Tibial nerve (tissue), 4 donors: ENCODE measurements at places on chromosomes 4 and X.
A peak's percentile ranks its signal among the peaks of the same experiment; 100 is the strongest.

DNA sequence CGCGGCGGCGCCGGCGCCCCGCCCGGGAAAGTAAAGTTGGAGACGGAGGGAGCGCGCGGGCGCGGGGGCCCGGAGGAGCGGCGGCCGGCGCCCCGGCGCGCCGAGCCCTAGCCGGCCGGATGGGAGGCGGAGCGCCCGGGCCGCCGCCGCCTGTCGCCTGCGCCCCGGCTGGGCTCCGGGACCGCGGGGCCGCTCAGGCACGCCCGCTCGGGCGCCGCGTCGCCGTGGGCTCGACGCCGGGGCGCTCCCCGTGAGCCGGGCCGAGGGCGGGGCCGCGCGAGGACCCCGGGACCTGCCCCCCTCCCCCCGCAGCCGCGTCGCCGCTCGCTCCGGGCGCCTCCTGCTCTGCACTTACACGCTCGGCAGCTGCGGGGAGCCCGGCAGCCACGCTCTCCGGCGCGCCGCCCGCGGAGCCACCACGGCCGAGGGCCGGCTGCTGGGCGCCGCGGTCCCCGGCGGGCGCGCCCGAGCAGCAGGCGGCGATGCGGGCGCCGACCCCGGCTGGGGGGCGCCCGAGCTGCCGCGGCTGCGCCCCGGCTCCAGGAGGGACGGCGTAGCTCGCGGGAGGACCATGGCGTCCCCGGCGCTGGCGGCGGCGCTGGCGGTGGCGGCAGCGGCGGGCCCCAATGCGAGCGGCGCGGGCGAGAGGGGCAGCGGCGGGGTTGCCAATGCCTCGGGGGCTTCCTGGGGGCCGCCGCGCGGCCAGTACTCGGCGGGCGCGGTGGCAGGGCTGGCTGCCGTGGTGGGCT lies at the start of gene ADRA2C:
Gene ADRA2C (plus strand): TSS at position 350 of the 749 bp plus-strand sequence. CDS start 222 bp downstream, at position 572.
- DNase-seq: no peak

DNA sequence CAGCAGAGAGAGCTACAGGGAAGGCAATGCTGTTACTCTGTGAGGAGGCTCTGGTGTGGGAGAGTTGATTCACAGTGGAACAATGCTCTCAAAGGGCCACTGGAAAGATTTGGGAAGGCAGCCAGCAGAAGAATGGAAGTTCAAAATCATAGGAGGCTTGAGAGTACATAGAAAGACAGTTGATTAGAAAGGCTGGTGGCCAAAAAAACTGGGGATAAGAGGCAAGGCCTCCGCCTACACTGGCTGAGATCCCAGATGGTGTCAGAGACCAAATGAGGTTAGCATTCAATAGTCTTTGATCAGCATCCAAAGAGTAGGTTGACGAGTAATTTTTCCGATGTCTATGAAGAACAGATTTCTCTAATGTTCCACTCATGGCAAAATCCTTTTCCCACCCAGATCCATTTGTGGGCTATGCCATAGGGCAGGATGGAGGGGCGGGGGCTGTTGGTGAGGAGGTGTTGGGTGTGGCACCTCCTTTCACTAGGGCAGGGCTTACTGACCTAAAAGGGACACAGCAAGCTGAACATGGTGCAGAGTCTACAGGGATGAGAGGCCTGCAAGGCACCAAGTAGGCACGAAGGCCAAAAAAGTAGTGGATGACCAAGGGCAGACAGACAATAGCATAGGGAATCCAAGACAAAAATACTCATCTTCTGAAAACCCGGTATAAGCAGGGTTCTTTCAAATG lies 15.1 kb downstream of the TEC start:
- DNase-seq: no peak

- DNase-seq: no peak
These were observed 106.8 kb downstream of the ATG4A start for GRCh38 chrX:108198420-108198819.

- DNase-seq: no peak
These were observed 10.9 kb downstream of the NFKB1 start for GRCh38 chr4:102511830-102512605.

GRCh38 chrX:129576539-129576938 lies 36.5 kb downstream of the OCRL start:
- no peak for DNase-seq

DNA sequence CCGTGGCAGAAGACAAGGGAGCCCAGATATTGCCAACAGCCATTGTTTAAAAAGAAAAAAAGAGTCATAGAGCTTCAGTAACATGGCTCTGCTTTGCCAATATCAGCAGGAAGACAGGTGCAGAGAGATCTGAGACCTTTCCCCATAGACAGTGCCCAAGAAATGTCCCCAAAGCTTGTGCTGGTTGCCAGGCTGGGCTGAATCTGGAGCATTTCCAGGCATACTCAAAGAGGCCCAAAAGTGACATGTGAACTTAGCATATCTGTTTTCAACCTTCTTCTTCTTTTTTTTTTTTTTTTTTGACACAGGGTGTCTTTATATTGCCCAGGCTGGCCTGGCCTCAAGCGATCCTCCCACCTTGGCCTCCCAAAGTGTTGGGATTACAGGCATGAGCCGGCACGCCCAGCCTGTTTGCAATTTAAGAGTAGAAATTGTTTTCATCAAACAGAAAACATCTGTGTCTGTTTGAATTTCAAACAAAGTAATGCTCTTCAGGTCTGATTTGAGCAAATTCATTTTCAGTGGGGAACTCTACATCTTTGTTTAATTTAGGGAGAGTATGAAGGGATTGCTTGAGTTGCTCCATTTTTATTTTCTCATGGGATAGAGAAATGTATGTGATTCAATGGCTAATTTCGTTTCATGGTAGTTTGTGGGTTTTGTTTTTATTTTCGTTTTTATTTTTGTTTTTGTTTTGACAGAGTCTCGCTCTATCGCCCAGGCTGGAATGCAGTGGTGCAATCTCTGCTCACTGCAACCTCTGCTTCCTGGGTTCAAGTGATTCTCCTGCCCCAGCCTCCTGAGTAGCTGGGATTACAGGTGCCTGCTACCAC lies 56.6 kb upstream of the RBM47 start:
- DNase-seq: no peak

- no peak for DNase-seq
These were observed 7.8 kb downstream of the WWC2 start for GRCh38 chr4:183106839-183107238.

- no peak for DNase-seq
These were observed 318.0 kb upstream of the HS3ST1 start for GRCh38 chr4:11746734-11747133.

- DNase-seq: no peak
These were observed 15.5 kb upstream of the SCRG1 start for GRCh38 chr4:173414456-173414855.

DNA sequence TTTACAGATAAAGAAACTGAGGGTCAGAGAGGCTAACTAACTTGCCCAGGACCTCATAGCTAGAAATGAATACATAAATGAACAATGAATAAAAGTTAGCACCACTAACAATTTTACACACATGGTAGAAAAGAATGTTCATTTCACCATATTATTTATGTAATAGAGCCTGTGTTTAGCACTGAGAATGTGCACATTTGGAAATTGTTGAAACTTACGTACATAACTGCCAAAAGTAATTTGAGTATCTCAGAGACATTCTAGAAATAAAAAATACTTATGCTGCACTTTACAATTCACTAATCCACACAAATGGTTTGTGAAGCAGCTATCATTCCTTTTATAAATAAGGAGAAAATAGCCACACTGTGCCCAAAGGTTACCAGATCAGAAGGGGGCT lies 9.9 kb downstream of the CASK start:
- no peak for DNase-seq

- no peak for DNase-seq
These were observed 209.8 kb upstream of the NDST4 start for GRCh38 chr4:115323106-115323707.

GRCh38 chr4:125187226-125188176 lies 127.3 kb upstream of the FAT4 start:
- no peak for DNase-seq

DNA sequence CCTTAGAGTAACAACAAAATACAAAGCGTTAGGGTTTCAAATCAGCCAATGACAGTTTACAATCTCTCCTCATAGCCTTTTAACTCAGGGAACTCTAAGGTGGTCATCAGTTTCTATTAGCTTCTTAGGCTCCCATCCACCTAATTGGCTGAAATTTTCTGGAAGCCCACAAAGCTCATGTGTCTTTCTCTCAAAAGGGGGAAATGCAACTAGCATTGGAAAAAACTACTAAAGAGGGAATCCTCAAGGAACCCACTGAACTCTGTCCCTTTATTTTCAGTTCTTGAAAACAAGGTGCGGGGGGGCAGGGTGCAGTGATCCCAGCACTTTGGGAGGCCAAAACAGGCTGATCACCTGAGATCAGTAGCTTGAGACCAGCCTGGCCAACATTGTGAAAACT lies 56.4 kb downstream of the PDGFC start:
- DNase-seq: no peak

GRCh38 chr4:187393531-187394344 lies 601.8 kb upstream of the ZFP42 start:
- DNase-seq: no peak

DNA sequence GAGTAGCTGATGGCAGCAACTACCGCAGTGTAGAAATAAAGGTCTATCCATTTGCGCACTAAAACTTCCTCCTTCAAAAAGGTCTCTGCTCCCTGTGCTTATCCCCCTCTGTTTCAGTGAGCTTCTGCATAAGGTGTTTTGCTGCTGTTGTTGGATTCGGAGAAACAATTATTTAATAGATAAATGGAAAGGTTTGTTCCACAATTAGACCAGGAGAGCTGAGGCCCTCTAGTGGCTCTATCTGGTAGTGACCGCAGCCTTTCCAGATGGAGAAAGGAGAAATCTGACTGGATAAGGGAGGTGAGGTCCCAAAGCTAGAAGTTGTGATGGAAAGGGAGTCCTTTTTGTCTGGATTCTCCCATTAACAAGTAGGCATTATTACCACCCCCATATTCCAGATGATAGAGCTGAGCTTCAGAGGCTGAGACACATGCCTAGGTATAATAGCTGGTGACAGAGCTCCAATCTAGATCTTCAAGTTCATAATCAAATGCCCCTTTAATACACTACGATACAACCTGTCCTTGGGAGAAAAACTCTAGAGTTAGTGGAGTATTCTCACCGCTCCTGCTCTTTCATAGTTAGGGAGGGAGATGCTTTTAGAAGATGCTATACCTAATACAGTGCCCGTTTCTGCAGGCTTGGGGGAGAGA lies 5.1 kb upstream of the GABRQ start:
- peak; percentile 78 for DNase-seq
